ENCODE measurements at places on chromosomes 4 and X. TPM values are rescaled to one million over a fixed set of nuclear protein-coding genes. Genes with fewer than 3 reads are reported as not detected.

GRCh38 chr4:31052519-31052918, 332.4 kb downstream of the PCDH7 start:
- DNase-seq = no peak
- H3K4me1 ChIP-seq = no peaks in the 10 kb centered on the region
- H3K27me3 ChIP-seq = no peaks in the 10 kb centered on the region
- H3K4me3 ChIP-seq = no peak overlapping the region
- no peaks in the 10 kb centered on the region for H3K36me3 ChIP-seq
- no peak overlapping the region for H3K27ac ChIP-seq

GRCh38 chrX:19824603-19825002, 62.8 kb downstream of the SH3KBP1 start:
- H3K27ac ChIP-seq = no peak overlapping the region
- peaks cover 10% of the 10 kb centered on the region for H3K36me3 ChIP-seq
- no peaks in the 10 kb centered on the region for H3K27me3 ChIP-seq
- H3K4me3 ChIP-seq = no peak overlapping the region

- H3K4me1 ChIP-seq = peaks cover 3% of the 10 kb centered on the region
- H3K27ac ChIP-seq = no peak overlapping the region
- no peak overlapping the region for H3K4me3 ChIP-seq
- no peaks in the 10 kb centered on the region for H3K36me3 ChIP-seq
Measured at GRCh38 chr4:33104273-33104672, 2384.1 kb downstream of the PCDH7 start.

- DNase-seq = no peak
- no peak overlapping the region for H3K4me3 ChIP-seq
- H3K36me3 ChIP-seq = no peaks in the 10 kb centered on the region
- no peak overlapping the region for H3K27ac ChIP-seq
Measured at GRCh38 chrX:5113128-5113527, 1115.5 kb downstream of the NLGN4X start.

DNA sequence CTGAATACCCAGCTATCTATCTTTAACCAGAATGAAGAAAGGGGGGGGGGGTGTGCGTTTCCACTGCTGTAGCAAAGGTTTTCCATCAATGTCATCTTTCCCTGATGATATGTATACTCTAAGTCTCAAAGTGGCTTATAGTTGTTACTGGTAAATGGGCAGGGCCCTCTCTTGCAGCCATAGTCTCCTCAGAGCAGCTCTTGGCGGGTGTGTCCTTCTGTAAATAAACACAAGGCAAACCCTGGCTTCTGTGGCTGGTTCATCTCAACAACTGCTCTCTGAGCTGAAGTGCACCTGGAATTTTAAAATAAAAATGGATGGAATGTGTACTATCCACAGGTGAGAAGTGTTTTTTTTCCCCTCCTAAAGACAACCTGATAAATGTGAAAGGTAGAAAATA, 57.5 kb upstream of the SCML1 start:
- no peak for DNase-seq
- H3K4me1 ChIP-seq = no peaks in the 10 kb centered on the region
- no peak overlapping the region for H3K27ac ChIP-seq

- H3K27me3 ChIP-seq = peaks cover 3% of the 10 kb centered on the region
- no peak for DNase-seq
- H3K36me3 ChIP-seq = no peaks in the 10 kb centered on the region
- H3K27ac ChIP-seq = peak overlapping the region; percentile 97
Measured at GRCh38 chr4:15479913-15480185, 10.2 kb downstream of the CC2D2A start.

DNA sequence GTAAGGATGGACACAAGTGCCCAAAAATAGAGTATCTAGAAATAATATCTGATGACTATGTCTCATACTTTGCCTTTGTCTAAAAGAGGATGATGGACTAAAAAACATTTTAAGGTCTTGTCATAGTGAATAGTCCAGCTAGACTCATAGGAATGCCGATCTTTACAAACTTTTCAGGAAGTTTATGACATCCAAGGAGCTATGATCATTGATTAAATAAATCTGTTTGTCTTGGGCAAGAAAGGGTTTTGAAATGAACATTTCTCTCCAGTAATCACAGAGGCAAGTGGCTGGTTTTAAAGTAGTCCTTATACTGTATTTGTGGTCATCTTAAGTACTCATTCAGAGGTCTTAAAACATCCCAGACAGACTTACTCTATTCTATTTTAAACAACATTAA, 109.8 kb downstream of the MAPK10 start:
- H3K4me1 ChIP-seq = no peaks in the 10 kb centered on the region
- H3K27ac ChIP-seq = no peak overlapping the region
- H3K4me3 ChIP-seq = no peak overlapping the region
- no peaks in the 10 kb centered on the region for H3K27me3 ChIP-seq
- H3K36me3 ChIP-seq = peaks cover 6% of the 10 kb centered on the region

DNA sequence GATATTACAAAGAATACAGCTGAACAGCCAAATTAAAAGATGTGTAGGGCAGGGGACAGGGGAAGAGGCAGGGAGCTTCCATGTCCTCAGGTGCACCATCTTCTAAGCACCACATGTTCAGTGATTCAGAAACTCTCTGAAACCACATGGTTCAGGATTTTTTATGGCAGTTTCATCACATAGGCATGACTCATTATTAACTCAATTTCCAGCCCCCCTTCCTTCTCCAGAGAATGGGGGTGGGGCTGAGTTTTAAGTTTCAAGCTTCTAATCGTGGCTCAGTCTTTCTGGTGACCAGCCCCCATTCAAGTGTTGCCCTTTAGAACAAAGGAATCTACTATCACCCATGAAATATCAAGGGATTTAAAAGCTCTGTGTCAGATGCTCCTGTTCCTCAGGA, 317.8 kb upstream of the GALNT7 start:
- H3K36me3 ChIP-seq = no peaks in the 10 kb centered on the region
- no peak for DNase-seq
- H3K27me3 ChIP-seq = peaks cover 2% of the 10 kb centered on the region
- no peak overlapping the region for H3K27ac ChIP-seq

DNA sequence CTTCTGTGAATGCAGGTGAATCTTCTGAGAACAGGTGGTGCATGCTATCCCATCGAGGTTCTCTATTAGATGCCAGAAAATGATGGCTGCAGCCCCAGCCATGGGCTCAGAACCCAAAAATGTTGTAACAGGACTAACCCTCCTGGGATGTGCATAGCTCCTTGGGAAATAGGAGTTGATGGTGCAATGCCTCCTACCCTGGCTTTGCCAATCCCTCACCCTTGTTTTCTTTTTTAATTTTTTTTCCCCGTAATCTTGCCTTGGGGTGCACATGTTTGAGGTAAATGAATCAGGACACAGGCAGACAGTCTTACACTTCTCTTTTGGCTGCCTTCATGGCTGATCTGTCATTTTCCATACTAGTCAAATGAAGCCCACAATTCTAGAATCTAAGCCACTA, 96.6 kb downstream of the KIT start:
- H3K27ac ChIP-seq = no peak overlapping the region
- H3K4me1 ChIP-seq = no peaks in the 10 kb centered on the region
- no peak overlapping the region for H3K4me3 ChIP-seq
- H3K27me3 ChIP-seq = no peaks in the 10 kb centered on the region

DNA sequence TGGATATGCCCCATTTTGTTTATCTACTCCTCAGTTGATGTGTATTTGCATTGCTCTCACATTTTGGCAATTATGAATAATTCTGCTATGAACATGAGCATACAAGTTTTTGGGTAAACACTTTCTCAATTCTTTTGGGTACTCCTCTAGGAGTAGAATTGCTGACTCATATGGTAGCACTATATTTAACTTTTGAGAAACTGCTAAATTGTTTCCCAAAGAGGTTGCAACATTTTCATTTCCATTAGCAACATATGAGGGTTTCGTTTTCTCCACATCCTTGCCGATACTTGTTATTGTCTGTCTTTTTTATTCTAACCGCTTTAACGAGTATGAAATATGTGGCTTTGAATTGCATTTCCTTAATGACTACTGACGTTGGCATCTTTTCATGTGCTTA, 185.4 kb downstream of the TSPAN5 start:
- H3K27me3 ChIP-seq = no peaks in the 10 kb centered on the region
- peaks cover 7% of the 10 kb centered on the region for H3K4me1 ChIP-seq
- no peaks in the 10 kb centered on the region for H3K36me3 ChIP-seq
- no peak overlapping the region for H3K4me3 ChIP-seq

DNA sequence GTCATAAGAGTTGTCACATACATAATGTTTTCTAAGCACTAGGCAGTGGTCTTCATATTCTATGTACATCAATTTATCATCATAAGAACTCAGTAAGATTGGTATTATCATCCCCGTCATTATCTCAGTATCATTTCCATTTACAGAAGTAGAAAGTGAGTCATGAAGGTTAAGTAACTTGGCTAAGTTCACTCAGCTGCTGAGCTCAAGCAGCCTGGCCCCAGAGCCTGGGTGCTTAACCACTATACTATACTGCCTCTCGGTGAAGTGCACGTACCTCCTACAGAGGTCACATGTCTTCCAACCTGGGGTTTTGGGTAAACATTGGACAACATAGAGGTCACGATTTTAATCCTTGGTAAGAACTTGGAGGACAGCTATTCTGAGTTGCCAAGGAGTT, 161.5 kb upstream of the GATB start:
- DNase-seq = no peak
- H3K36me3 ChIP-seq = peaks cover 4% of the 10 kb centered on the region
- no peaks in the 10 kb centered on the region for H3K4me1 ChIP-seq
- no peak overlapping the region for H3K4me3 ChIP-seq
- no peak overlapping the region for H3K27ac ChIP-seq

GRCh38 chr4:108581083-108581482, 39.3 kb upstream of the RPL34 start:
- no peaks in the 10 kb centered on the region for H3K4me1 ChIP-seq
- H3K4me3 ChIP-seq = no peak overlapping the region
- H3K36me3 ChIP-seq = no peaks in the 10 kb centered on the region
- no peak for DNase-seq
- H3K27ac ChIP-seq = no peak overlapping the region

DNA sequence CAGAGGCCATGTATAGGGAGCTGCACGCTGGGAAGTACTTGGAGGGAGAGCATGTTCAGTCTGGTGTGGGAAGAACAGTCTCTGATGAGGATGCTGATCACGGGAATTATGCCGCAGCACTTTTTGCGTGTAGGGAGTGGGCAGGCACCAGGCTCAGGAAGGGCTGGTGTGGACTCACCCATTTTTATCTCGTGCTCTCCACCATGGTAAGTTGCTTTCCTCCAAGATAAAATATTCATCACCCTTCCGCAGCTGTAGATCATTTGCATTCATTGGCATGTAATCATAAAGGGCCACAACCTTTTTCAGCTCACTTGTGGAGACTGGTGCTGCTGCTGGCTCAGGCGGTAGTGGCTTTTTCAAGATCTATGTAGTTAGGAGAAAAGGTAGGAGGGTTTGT, 11.8 kb upstream of the TIMM8A start:
- H3K27me3 ChIP-seq = peaks cover 4% of the 10 kb centered on the region
- H3K4me1 ChIP-seq = no peaks in the 10 kb centered on the region
- no peak overlapping the region for H3K27ac ChIP-seq
- DNase-seq = no peak
- H3K36me3 ChIP-seq = no peaks in the 10 kb centered on the region

GRCh38 chr4:10983268-10983667, 298.7 kb upstream of the CLNK start:
- H3K4me1 ChIP-seq = peaks cover 6% of the 10 kb centered on the region
- H3K27me3 ChIP-seq = no peaks in the 10 kb centered on the region
- no peak overlapping the region for H3K27ac ChIP-seq
- no peaks in the 10 kb centered on the region for H3K36me3 ChIP-seq
- DNase-seq = no peak

DNA sequence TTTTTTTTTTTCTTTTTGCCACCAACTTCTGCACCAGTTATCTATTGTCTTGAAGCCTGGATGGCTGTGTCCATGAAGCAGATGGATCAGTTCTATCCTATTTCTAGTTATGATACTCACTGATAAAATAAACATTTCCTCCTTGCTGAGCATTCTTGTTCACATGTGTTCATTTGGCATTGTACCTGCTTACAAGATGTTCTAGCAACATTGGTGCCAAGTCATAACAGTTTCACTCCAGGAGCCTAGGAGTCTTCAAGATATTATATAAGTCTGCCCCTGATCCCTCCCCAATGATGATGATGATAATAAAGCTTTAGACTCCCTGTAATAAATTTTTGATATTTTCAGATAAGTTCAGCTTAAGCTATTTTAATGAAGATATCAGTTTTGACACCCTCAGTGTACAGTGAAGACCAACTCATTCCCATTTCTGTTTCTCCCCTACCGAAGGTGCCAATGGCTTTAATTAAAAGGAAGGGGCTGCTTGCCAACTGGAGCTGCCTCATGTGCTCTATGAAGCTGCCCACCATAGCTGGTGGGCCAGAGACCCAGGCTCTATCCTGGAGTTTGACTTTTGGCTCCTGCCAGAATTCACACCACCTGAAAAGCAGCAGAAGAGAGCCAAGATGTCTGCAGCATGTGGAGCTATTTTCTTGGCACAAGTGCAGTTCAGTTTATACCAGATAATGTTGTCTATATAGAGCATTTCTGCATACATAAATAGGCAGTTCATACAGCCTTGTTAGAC, 265.4 kb upstream of the TET2 start:
- no peaks in the 10 kb centered on the region for H3K4me1 ChIP-seq
- H3K36me3 ChIP-seq = no peaks in the 10 kb centered on the region
- DNase-seq = no peak
- peaks cover under 1% of the 10 kb centered on the region for H3K27me3 ChIP-seq
- H3K4me3 ChIP-seq = no peak overlapping the region

Gene XK
- 7.4 TPM for total RNA-seq

Gene USP17L5
- total RNA-seq = not detected

Gene C4orf36
- not detected for total RNA-seq

Gene KLHL13
- 46.9 TPM for total RNA-seq

Gene NAA11
- not detected for total RNA-seq

Gene IDUA
- total RNA-seq = 20.3 TPM

Gene DGAT2L6
- not detected for total RNA-seq

Gene ZFP92
- 0.07 TPM for total RNA-seq

All from glutamatergic neuron (in vitro differentiated cells).